HCT116 (cell line): ENCODE measurements at places on chromosomes 12 and 14.

- no peak for DNase-seq
Observed at GRCh38 chr12:105740970-105741725, 397.6 kb downstream of the NUAK1 start.

DNA sequence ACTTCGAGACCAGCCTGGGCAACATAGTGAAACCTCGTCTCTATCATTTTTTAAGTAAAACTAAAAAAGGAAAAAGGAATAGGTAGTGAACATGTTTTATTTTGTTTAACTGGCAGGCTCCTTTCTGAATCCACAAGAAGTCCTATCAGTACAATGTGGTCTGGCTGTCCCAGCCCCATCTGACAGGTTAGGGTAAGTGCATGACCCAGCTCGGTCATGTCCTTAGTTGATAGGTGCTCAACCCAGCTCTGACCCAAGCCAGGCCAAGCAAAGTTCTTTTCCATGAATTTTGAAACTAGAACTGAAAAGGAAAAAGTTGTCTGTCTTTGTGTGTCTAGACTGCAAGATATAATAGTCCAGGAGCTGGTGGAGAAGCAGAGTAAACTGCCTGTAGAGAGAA is 4.7 kb upstream of the NRDE2 start:
- DNase-seq, result no peak

DNA sequence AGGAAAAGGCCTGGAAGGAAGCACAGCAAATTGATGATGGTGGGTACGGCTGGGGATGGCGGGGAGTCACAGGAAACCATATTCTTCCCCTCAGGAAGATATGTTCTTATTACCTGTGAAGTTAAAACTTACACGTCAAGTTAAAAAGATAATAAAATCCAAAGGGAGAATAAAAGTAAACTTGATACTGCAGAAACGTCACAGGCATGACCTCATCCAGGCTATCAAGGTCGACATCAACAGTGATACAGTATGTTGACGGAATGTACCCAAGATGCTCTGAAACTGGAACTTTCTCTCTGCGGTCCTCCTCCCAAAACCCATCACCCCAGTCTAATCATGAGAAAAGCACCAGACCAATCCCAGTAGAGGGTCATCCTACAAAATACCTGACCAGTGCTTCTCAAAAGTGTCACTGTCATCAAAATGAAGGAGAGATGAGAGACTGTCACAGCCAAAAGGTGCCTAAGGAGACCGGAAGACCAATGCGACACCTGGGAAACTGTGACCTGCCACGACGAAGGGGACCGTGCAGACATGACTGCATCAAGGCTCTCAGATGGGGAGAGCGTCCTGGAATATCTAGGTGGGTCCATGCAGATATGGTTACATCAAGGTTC is 74.6 kb downstream of the SCARB1 start:
- no peak for DNase-seq

- no peak for DNase-seq
Observed at GRCh38 chr12:101117842-101118241, 92.2 kb downstream of the SLC5A8 start.

DNA sequence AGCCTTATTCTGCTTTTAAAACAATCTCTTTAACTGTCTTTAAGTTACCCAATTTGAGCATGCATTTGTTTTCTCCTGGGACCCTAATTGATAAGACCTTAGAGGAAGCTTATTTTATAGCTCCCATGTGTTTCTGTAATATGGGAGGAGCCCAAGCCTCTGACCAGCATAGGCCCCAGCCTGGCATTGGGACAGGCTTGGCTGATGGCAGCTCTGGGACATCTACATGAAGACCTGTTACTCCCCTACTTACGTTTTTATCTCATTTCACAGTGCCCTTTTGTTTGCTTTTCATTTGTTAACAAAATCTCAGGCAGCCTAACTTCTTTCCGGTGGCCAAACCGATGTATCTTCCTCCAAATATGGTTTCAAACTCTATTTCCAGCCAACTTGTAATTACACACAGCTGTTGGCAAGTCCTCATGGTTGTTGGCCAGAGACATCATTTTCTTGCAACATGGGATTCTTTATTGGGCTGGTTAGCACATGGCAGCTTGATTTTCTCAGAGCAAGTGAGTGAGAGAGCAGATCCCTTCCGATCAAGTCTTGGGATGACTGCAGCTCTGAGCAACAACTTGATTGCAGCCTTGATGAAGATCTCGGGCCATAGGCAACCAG is 1117.5 kb downstream of the AACS start:
- no peak for DNase-seq

GRCh38 chr12:101777978-101778377 is 38.7 kb upstream of the SYCP3 start:
- no peak for DNase-seq

- DNase-seq, result no peak
Observed at GRCh38 chr12:72390146-72390545, 118.0 kb downstream of the TRHDE start.

GRCh38 chr14:91119556-91120311 is 5.9 kb downstream of the DGLUCY start:
- peak; percentile 81 for DNase-seq
